EL (cell line): ENCODE measurements at places on chromosomes 6 and 20.

DNA sequence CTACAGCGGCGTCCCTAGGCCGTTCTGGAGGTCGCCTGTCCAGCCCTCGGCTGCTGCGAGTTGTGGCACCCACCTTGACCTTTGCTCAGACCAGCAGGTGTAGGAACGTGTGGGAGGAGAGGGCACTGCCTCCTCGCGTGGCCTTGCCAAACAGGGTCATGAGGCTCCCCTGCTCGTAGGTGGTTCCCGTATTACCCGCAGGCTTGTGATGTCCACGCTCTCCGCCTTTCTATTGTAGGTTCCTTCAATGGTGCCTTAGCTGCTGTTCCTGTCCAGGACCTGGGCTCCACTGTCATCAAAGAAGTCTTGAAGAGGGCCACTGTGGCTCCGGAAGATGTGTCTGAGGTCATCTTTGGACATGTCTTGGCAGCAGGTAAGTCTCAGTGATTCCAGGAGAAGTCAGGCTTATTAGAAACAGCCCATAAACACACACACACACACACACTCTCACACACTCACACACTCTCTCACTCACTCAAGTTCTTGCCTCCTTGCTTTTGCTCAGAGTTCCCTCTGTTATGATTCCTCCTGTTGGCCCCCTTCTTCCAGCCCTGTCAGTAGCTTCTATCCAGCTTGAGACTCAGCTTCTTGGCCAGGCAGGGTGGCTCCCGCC is 942 bp downstream of the ACAT2 start:
- DNase-seq = no peak

- DNase-seq = no peak
Measured at GRCh38 chr20:20562507-20562906, 149.9 kb downstream of the RALGAPA2 start.

DNA sequence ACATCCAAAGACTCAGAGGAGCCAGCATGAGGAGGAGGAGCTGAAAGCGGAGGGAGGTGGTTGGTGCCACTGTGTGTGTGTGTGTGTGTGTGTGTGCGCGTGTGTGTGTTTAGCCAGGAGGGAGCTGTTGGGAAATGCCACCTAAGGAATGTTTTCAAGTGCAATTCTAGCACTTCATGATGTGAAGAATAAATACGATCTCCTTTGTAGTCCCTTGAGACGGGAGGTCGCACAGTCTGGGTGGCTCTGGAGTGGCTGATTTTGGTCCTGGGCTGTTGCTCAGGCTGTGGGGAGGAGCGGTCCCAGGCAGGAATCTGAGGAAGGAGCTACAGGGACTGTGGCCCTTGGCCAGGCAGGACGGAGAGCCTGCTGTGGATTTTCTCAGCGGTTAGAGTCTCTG is 93.7 kb downstream of the PPP1R14C start:
- no peak for DNase-seq

DNA sequence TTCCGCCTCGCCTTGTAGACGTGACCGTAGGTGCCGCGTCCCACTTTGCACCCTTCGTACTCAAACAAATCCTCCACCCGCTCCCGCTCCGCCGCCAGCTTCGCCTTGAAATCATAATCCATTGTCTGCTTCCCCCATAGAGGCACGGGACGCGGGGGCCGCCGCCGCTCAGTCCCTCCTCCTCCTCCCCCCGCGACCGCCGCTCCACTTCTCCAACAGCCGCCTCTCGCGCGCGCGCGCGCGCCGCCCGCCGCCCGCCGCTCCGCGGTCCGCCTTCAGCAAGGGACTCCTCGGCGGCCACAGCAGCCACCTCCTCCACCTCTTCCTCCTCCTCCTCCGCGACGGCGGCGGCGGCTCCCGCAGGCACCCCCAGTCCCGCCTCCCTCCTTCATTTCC is 256 bp downstream of the CDK19 start:
- DNase-seq = no peak

GRCh38 chr6:107542192-107542668 is 52.3 kb downstream of the SOBP start:
- DNase-seq = no peak

DNA sequence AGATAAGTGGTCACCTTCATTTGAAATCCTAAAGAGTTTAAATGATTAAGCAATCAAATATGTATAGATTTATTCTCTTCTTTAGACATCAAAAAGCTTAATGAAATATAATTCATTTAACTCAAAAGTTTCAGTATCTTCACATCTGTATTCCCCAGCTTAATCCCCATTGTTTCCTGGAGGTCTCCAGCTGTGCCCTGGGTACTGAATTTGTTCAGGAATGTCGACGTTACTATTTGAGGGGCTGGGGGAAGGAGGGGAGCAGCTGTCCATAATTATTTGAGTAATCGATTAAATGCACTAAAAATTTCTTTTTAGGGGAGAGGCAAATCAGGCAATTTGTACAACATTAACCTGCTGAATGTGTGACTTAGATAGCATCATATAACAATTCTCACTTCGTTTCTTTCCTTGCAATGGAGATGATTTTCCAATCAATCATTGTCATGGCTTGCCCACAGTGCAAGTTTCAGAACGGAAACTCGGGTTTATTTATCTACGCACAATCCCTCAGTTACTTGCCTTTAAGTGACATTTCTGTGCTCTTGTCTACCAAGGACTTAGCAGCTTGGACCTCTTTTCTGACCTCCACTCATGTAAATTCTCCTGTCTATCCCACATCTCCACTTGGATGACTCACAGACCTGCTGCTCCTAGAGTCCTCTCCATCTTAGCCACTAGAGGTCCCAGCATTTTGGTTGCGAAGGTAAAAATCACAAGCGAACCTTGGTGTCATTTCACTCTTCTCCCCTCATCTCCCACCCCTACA is 3.9 kb downstream of the DOK5 start:
- no peak for DNase-seq

DNA sequence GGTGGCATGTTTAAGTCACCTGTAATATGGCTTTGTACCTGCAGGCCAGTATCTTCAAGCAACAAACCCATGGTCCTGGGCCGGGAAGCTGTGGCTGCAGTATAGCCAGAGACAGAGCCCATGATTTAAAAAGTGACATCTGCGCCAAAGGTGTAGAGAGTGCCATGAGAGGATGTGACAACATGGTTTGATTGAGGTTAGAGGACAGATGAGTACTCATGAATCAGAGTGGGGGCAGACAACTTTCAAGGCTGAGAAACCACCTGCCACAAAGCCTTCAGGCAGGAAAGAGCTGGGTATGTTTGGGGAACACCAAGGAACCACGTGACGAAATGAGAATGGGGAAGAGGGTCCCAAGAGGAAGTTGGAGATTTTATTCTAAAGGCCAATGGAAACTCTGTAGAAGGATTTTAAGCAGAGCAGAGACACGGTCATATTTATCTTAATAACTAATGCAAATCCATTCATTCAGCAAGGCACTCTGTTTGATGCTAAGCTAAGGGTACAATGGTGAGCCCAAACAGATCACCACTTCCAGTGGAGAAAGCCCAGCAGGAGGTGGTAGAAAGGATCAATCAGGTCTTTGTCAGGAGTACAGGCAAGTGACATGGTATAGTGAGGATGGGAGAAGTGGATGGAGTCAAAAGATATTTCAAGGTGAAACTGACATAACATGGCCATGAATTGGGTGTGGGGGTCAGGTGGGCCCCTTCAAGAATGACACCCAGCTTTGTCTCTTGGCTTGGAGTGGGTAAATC is 3.4 kb upstream of the MICAL1 start:
- no peak for DNase-seq

GRCh38 chr6:157269261-157269794 is 54.0 kb downstream of the TMEM242 start:
- peak; percentile 16 for DNase-seq

- peak; percentile 96 for DNase-seq
Measured at GRCh38 chr20:44728801-44729443, 13.8 kb downstream of the CCN5 start.

- peak; percentile 98 for DNase-seq
Measured at GRCh38 chr6:5082487-5083306, 2.4 kb upstream of the PPP1R3G start.

DNA sequence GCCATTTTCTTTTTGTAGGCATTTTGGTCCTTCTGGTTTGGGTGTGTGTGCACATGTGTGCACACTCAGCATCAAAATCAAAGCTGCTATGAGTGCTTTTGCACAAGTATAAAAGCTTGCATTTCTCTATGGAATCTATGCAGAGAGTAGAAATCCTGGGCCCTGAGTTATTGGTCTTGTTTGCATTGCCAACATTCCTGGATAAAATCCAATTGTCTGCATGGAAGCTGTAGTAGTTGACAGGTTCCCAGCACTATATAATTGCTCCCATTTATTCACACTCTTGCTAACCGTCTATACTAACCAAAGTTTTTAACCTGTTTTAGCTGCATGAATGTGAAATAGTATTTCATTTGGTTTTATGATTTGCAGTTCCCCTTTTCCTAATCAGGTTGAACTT is 277.0 kb downstream of the FOXA2 start:
- DNase-seq = no peak

DNA sequence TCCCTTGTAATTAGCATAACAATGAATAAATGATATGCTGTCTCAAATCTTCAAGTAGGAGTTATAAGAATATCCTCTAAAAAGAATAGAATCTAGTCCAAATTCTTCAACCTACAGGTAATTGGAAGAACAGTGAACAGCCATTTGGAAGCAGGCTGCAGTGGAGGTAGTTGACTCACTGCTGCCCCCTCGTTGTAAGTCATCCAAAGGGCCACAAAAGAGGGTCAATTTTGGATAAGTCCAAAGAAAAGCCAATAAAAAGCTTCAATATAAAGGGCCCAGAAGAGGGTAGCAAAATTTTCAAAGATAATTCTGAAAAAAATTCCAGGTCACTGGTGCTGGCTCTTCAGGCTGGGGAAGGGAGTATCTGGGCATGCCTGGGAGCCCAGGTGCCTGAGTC is 60.8 kb upstream of the SSTR4 start:
- peak; percentile 18 for DNase-seq

DNA sequence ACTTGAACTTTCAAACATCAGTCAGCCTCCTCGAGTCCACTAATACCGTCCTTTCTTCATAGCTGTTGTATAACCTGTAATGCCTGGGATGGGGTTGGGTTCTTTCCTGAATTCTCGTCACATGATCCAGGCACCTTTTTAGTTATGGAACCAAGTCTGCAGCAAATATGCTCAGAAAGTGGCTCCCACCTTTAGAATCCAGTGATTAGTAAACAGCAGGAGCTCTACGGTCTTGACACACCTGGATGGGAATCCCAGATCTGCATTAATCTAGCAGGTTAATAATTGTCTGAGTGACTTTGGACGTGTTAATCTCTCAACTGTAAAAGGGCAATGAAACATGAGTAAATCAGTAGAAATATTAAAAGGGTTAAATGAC is 729 bp upstream of the ZHX3 start:
- DNase-seq = no peak

DNA sequence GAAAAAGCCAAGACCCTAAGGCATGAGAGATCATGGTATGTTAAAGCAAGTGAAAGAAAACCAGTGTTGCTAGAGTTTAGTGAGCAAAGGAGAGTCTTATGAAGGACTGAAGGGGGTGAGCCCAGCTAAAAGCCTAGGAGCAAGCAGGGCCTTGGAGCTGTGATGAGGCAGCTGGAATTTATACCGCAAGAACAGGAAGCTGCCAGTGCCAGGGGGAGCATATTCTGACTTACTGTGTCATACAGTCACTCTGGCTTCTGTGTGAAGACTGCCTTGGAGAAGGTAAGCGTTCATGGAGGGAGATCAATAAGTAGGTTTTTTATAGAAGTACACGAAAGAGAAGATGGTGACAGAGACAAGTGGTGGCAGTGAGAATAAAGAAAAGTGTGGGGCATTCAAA is 308.9 kb upstream of the THEMIS start:
- DNase-seq = peak; percentile 90

- peak; percentile 7 for DNase-seq
Measured at GRCh38 chr20:51249215-51249614, 226.3 kb upstream of the KCNG1 start.

DNA sequence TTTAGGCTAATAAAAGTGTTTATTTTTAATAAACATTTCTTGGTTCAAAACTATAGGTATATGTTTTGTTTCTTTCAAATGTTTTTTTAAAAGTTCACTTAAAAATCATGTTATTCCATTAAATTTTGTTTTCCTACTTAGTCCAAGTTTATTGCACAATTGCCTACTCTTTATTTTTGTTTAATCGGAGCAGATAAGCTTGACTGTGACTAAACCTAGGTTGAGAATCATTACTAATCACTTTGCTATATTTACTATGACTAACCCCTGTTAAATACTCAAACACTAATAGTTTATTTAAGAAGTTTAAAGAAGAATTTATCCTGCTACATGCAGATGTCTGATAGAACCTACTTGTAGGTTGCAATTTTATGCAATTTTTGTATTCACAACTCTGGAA is 18.8 kb downstream of the MAP3K4 start:
- DNase-seq = peak; percentile 64

DNA sequence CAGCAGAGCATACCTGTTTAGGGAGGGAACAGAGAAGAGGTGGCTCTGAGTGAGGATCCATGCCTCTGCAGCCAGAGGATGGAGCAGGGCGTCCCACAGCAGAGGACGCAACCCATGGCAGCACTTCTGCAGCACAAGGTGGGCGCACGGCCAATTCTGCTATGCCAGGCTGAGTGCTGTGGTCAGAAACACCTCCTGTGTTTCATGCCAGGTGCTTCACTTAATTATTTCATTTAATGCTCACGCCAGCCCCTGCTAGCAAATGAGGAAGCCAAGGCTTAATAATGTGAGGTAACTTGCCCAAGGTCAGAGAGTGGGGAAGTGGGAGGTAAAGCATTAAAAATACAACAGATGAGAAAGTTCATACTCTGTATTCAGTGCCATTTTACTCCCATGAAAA is 68.5 kb upstream of the PTGIS start:
- DNase-seq = no peak
